Hematopoietic multipotent progenitor cell treated with erythropoietin and hydrocortisone succinate and interleukin-3 and kit ligand, for 8 days (in vitro differentiated cells): ENCODE measurements at places on chromosomes 3 and 15.

DNA sequence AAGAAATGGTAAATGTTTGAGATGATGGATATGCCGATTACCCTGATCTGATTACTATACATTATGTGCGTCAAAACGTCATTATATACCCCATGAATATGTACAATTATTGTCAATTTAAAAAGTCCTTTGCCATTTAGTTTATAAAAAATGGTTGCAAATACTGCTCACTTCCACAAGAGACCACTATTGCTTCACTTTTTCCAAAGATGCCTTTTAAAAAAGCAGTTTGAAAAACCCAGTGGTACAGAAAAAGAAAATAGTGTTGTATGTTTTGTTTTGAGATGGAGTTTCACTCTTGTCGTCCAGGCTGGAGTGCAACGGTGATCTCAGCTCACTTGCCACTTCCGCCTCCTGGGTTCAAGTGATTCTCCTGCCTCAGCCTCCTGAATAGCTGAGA, 39.3 kb downstream of the EDEM1 start:
- peak; percentile 23 for DNase-seq

GRCh38 chr15:72112116-72112515, 5.8 kb downstream of the MYO9A start:
- no peak for DNase-seq

- no peak for DNase-seq
Observed at GRCh38 chr15:90463381-90463780, 66.3 kb upstream of the CRTC3 start.

DNA sequence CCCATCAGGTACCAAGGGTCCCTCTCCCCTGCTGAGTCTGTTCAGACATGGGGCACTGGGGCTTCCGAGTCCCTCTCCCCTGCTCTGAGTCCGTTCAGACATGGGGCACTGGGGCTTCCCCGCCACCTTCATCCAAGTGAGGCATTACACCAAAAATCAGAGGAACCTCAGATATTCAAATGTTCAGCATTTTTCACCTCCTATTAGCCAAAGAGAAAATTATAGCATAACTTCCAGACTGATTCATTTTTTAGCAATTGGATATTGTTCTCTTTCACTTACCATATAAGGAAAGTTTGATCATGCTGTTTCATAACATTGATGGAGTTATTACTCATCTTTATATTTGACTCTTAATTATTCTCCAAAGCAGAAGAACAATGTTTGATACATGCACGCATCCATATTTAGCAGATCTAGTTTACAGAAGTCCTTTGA, 213.9 kb downstream of the MTHFS start:
- no peak for DNase-seq

DNA sequence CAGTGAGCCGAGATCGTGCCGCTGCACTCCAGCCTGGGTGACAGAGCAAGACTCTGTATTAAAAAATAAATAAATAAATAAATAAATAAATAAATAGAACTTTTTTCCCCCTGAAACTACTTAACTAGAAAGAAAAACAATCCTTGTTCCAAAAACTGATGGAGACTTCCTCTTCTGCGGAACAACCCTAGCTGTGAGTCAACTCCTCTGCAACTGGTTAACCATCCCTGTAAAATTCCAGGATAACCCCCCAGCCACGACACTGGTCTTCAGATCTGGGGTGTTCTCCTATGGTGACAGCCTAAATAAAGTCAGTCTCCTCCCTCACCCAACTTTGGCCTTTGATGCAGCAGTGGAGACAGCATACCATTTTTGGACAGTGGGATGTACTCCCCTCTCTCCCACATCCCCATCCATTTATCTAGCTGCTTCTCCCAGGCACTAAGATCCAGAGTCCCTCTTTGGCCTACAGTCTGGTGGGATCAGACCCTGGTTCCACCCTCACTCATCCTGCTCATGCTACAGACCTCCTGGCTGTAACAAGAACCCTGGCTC, 352.6 kb downstream of the OCA2 start:
- no peak for DNase-seq

GRCh38 chr15:86857701-86858100, 778.0 kb downstream of the AGBL1 start:
- no peak for DNase-seq

GRCh38 chr3:136712941-136713340, 39.2 kb downstream of the STAG1 start:
- no peak for DNase-seq

- DNase-seq, result no peak
Observed at GRCh38 chr15:41207687-41208448, 22.7 kb downstream of the EXD1 start.

DNA sequence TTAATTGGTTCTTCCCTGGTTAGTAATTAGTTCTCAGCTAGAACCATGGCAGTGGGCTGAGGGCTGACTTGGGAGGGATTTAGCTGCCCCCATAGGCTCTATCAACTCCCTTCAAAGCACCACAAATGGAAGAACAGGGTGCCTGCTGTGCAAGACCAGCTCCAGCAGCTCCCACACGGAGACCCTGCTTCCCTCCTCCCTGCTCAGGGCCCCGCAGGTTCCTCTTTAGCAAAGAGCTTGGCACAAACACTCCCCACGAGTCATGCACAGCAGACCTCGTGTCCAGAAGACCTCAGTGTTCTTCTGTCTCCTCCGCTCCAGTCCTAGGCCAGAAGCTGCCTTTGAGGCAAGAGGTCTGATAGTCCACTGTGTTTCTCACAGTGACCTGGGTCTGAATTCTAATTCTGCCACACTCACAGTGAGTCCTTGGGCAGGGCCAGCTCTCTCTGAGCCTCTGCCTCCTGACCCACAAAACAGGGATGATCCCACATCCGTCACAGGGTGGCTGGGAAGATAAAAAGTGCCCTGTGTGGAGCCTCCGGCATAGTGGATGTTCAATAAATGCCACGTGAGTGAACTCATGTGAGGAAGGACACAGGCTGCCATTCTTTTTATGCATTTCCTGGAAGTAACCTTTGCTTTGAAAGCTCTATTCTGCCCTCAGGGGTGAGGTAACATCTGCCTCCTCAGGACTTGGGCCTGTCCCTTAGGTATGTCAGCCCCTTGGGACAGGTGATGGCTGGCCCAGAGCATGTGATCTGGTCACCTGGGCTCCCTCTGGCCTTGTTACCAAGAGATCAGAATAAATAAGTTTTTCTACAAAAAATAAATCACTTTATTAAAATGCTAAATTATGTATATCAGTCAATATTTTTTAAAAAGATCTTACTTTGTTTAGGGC, 7.6 kb downstream of the RAB6B start:
- no peak for DNase-seq
